Kidney epithelial cell (primary cell): ENCODE measurements at places on chromosomes 12 and 14. TPM values are rescaled to one million over a fixed set of nuclear protein-coding genes. Genes with fewer than 3 reads are reported as not detected.

Gene DLK1
- not detected in 2 replicates for total RNA-seq

DNA sequence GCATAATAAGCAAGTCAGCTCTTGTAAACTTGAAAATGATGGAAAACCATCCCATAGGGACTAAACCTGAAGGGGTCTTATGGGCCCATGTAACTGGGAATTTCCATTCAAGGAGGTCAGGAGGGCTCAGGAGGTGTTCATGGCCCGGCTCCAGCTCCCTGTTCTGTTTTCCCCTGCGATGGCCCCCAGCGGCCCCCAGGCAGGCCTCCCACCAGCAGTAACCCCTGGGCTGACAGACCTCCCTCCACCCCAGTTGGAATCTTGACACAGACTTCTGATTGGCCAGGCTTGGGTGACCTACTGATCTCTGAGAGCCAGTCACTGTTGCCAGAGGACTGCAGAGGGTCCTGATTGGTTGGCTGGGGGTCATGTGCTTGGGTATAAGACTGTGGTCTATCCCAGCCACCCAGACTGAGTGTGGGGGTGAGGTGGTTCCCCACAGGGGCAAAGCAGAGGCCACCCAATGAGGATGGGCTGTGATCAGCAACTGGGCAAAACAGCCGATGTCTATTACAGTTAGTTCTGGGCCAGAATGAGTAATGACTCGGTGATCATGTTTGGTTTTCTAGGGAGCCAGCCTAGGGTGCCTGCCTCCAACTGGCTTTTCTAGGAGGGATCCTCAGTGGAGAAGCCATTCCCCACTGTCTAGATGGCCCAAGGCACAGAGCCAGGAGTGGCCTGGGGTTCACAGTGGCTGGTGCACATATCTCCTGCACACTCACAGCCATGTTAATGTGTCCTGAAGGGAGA, 27.0 kb downstream of the RHOF start:
- DNase-seq = no peak

Gene RNASE2
- not detected in 2 replicates for total RNA-seq

Gene GLIPR1L1
- total RNA-seq = not detected in 2 replicates

GRCh38 chr12:265096-265495, 2.5 kb upstream of the SLC6A13 start:
- DNase-seq = no peak
